Activated T-helper 9 cell treated with anti-CD3 and anti-CD28 coated beads, Interleukin-2, amount 50 U/mL, for 16 hours (primary cell): ENCODE measurements at places on chromosomes 5 and 9.

DNA sequence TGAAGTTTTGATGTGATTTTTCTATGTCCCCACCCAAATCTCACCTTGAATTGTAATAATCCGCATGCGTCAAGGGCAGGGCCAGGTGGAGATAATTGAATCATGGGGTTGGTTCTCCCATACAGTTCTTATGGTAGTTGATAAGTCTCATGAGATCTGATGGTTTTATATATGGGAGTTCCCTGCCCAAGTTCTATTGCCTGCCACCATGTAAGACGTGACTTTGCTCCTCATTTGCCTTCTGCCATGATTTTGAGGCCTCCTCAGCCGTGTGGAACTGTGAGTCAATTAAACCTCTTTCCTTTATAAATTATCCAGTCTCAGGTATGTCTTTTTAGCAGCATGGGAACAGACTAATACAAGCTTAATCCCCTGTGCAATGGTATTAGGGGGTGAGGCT is 25.5 kb upstream of the RAI14 start:
- no peak for DNase-seq

GRCh38 chr9:2923766-2924379 is 80.0 kb upstream of the PUM3 start:
- no peak for DNase-seq

GRCh38 chr9:89038382-89039103 is 47.3 kb downstream of the S1PR3 start:
- no peak for DNase-seq

DNA sequence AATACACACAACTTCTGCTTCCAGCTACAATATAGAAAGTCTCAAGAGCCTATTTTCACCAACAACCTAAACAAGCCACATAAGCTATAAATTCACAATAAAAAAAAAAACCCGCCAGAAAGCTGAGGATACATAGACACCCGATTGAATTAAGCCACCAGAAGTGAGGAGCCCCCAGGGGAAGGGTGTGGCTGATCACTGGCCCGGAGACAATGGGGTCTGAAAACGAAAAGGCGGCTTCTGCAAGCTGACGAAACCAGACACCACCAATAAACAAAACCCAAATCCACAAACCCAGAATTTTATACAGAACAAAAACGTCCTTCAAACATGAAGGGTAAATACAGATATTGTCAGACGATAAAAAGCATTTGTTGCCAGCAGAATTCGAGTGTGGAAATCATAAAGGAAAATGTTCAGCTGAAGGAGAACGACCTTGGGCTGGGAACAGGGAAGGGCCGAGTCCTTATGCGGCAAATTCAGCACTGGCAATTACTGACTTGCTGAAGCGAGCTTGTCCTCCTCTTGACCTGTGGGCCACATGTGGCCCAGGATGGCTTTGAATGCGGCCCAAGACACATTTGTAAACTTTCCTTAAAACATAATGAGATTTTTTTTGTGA is 39.6 kb upstream of the CEP72 start:
- DNase-seq, result no peak

DNA sequence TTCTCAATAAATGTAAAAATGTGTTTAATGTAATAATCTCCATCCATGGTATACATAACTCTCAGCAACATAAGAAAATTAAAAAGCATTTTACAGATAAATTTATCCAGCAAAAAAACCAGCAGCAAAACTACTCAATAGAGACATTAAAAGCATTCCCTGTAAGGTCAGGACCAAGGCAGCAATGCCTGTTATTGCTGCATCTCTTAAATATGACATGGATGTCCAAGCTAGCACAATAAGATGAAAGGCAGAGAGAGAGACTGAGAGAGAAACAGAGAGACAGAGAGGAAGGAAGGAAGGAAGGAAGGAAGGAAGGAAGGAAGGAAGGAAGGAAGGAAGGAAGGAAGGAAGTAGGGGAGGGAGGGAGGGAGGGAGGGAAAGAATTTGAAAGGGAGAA is 289.0 kb upstream of the PAPPA start:
- DNase-seq, result no peak

DNA sequence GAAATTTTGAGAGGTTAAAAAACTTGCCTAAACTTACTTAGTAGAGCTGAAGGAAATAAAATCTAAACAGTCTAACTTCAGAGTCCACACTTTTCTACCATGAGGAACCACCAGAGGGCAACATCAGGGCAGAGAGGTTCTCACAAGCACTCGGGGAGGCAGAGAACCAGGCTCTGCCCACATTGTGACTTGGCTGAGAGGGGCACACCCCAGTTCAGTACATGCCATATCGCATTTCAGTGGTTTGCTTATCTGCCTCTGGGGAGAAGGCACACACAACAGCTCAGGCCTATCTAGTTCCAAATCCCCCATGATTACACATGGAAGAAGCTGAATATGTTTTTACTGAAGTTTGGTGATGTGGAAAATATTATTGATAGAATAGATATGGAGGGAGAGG is 49.2 kb downstream of the EQTN start:
- no peak for DNase-seq

DNA sequence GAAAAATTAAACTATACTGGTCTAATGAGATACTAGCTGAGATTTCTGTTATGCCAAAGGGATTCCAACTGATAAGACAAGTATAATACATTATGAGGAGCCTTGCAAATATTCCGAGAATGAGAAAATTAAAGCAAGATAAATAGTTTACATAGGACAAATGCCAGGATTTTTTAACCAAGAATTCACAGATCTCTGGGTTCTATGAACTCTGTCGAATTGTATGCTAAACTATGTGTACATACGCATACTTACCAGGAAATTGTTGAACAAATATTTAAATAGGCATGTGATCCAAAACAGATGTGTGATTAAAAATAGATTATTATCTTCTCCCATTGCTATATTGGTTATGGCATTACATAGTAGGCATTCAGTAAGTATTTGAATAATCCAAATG is 616.6 kb downstream of the GABRG2 start:
- no peak for DNase-seq

DNA sequence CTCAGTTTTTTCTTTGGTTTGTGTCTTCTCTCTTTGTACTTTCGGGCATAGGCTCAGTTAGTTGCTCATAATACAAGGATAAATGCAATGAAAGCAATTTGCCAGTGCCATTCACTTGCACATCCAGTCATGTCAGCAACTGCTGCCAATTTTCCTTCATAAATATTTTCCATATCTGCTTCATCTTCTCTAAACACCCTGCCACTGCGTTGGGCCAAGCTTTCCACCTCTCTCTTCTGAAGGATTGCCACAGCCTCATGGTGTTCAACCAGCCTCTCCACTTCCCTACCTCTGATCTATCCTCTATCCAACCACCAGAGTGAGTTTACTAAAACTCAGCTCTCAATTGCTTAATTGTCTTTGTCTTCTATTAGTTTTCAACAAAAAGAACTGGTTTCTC is 192.5 kb upstream of the ZNF462 start:
- DNase-seq, result no peak

GRCh38 chr5:65017636-65018035 is 248.9 kb downstream of the CWC27 start:
- no peak for DNase-seq

DNA sequence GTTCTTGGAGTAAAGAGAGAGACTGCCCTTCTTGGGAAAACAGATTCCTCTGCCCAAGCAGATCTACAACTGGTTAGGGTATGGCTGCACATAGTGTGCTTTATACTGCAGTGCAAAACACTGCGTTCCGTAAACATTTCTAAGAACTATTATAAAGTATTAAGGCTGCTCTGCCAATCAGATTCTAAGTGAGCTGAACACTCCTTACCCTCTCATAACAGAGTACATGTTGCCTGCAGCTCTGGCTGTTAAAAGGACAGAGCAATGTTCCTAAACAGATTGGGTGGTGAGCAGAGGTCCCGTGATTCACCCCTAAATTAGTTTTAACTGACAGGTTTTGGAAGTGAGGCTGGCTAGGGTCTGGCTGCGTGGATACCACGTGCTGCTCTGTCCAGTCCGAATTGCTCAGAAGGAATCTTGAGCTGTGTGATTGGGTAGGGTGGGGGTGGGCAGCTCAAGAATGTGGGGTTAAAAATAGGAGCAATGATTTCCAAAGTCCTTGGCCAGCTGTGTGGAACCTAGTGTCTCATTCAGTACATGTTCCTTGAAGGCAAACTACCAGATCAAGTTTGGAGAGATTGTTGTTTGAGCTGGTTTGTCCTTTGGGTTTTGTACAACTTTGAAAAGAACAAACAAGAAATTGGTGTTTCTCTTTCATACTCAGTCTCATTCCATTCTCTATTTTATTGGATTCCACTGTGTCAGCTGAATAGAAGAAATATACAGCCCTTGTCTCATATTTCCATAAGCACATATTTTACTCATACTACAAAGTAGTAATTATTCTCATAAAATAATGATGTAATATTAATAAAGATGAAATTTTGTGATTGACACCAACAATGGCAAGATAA is 497.6 kb upstream of the CD180 start:
- DNase-seq, result no peak

DNA sequence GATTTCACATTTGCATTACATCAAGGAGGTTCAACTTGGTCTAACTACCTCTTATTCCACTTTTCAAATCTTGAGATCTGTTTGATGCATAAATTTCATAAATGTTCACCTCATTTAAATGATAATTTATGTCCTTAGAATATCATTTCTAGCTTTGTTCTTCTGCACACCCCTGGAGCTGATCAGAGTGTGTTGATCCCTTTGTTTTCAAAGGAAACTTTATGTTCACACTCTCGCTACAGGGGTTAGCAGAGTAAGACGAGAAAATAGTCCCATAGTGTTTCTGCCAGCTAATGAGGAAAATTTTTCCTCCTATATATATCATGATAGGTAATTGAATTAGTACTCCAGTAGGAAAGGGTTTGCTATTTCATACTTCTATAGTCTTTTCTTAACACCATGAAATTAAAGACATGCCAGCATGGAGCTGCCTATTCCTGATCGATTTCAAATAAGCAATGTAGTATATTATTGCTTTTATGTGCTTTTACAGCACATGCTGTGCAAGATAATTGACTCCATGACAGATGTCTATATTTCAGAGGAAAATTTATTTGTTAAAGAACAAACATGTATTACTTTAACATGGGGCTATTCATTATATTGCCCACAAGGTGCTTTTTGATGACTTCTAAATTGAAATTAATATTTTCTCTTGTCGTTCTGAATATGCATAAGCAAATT is 4.8 kb upstream of the PAM start:
- DNase-seq, result no peak

- DNase-seq, result no peak
Observed at GRCh38 chr5:6396836-6397535, 18.6 kb upstream of the MED10 start.

DNA sequence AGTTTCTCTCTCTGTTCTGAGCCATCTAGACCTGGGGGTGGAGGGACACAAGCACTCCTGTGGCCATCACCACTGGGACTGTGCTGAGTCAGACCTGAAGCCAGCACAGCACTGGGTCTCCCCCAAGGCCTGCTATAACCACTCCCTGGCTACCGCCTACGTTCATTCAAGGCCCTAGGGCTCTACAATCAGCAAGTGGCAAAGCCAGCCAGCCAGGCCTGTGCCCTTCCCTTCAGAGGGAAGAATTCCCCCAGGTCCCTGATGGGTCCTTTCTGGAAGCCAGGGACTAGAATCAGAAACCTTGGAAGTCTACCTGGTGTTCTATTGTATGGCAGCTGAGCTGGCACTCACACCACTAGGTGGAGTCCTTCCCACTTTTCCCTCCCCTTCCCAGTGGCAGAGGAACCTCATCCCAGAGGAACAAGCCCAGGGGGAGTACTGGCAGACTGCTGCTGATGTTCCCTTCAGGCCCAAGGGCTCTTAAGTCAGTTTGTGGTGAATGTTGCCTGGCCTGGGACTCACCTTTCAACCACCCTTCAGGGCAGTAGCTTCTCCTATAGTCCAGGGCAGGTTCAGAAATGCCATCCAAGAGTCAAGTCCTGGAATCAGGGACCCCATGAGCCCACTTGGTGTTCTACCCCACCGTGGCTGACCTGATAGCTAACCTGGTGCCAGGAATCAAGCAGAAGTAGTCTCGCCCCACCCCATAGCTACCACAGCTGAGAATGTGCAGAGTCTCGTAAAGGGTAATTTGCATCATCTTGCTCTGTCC is 20.0 kb downstream of the JMY start:
- no peak for DNase-seq

- DNase-seq, result no peak
Observed at GRCh38 chr9:438961-439768, 224.5 kb downstream of the DOCK8 start.

- DNase-seq, result no peak
Observed at GRCh38 chr9:19675492-19675891, 113.3 kb downstream of the SLC24A2 start.

DNA sequence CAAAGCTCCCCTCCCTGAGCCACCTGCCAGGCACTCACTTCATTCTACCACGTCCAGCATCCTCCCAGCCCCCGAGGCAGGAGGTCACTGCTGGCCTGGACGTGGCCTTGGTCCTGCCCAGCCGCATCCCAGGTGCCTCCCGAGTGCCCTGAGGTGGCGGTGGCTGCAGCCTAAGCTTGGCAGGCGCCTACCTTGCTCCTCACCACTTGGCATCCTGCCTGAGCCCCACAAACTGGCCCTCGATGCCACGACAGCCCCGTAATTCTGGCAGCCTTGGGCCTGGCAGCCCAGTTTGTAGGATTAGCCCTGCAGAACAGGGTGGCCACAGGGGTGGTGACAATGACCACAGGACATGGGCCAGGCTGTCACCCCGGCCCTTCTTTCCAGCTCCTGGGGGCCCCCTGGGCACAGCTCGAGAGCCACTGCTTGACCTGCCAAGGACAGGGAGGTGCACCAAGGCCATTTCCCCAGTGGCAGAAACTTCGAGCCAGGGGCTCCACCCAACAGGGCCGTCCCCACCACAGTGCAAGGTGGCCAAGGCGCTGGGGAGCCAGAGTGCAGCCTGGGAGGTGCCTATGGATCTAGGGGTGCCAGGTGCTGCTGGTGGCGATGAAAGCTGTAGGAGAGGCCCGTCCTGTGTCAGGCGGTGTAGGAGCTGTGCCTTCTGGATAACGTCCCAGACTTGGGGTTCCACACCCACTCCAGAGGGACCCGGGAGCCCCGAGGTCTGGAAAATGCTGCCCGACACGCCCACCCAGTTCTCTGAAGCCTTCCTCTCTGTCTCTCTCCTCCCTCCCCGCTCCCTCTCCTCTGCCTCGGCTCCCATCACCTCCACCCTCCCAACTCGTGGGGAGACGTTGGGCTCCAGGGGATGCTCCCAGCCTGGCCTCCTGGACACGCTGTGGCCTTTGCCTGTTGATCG is 18.4 kb downstream of the NKD2 start:
- no peak for DNase-seq

GRCh38 chr9:116592970-116593369 is 94.1 kb upstream of the TRIM32 start:
- no peak for DNase-seq

DNA sequence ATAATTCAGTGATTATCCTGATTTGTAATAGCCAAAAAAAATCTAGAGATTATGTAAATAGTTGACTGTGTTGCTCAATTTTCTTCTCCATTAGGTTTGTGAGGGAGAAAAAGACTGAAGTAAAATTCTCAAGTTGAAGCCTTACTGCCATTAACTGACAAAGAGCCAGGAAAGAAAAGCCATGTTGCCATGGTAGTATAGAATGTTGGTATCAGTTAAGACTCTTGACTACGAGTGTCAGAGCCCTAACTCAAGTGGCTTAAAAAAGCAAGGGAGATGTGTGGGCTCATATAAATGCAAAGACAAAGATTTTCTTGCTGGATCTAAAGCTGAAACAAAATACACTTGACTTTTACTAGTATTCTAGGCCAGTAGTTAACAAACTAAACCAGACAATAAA is 571.7 kb downstream of the KCTD16 start:
- DNase-seq, result no peak
